ENCODE measurements at places on chromosomes 3 and 15.

GRCh38 chr3:181541414-181541813 is 170.3 kb upstream of the SOX2 start:
- no peak for DNase-seq

DNA sequence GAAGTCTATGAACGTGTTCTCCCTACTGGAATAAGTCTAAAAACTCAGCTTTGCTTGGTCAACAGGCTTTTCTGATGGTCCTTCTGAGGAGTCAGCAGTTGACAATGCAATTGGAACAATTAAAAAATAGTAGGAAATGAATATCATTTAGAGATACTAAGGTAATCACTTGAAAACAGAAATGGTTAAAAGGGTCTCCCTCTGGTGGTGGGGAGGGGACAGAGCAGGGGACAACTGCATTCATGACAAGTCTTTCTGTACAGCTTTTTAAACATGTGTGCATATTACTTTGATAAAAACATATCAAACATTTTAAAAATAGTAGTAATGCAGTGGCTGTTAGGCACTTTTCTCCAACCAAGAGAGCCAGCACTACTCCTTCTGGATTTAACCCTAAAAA is 119.9 kb upstream of the FHIT start:
- no peak for DNase-seq

- no peak for DNase-seq
Measured at GRCh38 chr3:41031401-41031800, 167.9 kb upstream of the CTNNB1 start.

- DNase-seq, result no peak
Measured at GRCh38 chr15:96403071-96403470, 72.6 kb downstream of the NR2F2 start.

DNA sequence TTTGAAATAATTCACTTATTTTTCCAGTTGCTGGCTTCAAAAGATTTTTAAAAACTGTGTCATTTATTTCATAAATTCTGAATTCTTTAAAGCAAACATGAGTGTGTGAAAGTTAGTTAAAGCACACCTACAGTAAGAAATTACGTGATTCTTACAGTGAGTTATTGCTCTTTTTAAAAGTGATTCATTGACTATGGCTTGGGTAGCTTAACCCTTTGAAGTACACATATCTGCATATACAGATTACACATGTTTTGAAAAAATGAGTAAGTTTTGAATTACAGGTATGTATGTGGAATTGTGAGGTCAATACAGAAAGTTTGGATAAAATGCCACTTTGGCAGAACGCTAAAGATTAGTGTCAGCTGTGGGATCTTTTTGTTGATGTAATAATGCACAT is 64.5 kb upstream of the MBNL1 start:
- no peak for DNase-seq

- DNase-seq, result no peak
Measured at GRCh38 chr3:32934150-32934742, 17.2 kb upstream of the CCR4 start.

GRCh38 chr3:37504583-37505357 is 330.4 kb upstream of the LRRFIP2 start:
- no peak for DNase-seq

GRCh38 chr3:31432897-31433678 is 99.6 kb upstream of the STT3B start:
- no peak for DNase-seq

GRCh38 chr3:105429034-105429762 is 62.5 kb downstream of the ALCAM start:
- DNase-seq, result no peak

DNA sequence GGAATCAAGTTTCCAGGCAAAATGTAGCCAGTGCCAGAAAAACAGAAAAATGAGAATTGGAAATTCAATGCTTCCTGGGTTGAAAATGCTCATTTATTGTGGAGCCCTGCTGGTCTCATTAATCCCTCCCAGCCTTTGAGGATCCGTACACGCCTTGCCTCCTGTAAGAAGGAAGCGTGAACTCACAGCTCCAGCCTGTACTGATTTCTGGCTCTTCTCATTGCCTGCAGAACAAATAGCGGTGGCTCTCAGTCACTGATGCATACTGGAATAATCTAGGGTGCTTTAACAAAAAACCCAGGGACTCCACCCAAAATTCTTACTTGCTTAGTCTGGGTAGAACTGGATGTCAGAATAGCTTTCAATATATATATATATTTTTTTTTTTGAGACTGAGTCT is 29.3 kb upstream of the SLC24A5 start:
- DNase-seq, result no peak

- no peak for DNase-seq
Measured at GRCh38 chr3:65398953-65399352, 639.8 kb downstream of the MAGI1 start.

GRCh38 chr3:102189956-102190723 is 244.7 kb upstream of the ZPLD1 start:
- no peak for DNase-seq

GRCh38 chr3:187066228-187066995 is 72.9 kb downstream of the RPL39L start:
- peak; percentile 25 for DNase-seq

DNA sequence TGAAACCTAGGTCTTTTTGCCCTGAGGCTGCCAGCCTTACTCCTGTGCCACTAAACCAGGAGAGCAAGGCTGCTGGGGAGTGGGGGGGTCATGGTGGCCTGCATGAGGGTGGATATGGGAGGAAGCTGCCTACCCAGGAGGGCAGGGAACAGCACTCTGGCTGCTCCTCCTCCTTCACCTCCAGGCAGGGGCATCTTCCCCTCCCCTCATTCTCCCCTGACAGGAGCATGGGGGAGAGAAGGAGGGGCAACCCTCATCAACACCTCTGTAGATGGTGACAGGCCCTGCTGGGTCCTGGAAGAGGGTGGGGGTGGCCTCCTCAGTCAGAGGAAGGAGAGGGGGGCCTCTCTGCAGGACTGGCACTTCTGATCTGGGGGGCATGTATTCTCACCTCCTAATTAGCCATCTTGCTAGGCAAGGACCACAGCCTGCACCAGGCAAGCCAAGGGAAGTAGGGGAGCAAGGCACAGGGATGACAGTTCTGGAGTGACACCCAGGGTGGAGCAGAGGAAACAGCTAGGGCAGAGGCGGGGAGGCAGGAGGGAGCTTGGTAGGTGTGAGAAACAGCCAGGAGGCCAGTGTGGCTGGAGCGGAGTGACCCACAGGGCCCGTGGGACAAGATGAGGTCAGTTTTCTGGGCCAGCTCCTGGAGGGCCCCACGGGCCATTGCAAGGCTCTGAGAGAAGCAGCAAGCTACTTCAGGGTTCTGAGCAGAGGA is 4.9 kb downstream of the CCDC33 start:
- DNase-seq, result no peak

DNA sequence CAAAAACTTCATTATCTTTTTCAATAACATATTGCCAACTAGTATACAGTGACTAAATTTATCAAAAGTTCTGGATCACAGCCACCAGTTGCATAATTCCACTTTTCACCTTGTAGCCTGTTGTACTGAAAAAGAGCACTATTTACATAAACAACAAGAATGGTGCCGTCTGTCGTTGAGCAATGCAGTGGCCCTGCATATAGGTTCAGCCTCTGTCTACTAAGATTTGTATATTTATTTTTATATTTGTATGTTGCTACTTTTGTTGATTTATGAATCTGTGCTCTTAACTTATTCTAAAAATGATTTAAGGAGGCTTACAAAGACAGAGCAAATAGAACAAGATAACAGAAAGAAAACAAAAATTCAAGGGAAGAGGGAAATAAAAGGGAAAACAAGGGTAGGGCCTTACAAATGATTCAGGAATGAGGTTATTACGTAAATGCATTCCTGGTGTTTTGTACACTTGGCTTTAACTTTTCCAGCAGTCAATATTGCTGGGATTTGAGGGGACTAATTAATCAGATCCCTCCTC is 257.6 kb upstream of the STT3B start:
- no peak for DNase-seq

DNA sequence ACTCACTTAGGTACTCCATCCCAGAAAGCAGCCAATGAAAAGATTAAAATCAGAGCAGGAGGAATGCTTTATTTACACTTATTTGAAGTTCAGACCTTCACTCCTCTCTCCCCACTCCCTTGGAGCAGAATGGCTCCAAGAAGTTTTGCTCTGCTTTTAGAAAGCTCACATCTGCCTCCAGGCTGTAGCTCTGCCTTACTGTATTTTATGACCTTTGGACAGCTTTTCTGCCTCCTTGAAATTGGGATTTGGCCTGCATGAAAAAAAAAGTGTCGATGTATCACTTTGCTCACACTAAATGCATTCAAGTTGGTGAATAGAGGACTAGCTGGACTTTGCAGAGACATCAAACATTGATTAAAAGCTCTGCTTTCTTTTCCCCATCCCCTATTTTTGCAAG is 95.3 kb downstream of the SLC9A9 start:
- no peak for DNase-seq

DNA sequence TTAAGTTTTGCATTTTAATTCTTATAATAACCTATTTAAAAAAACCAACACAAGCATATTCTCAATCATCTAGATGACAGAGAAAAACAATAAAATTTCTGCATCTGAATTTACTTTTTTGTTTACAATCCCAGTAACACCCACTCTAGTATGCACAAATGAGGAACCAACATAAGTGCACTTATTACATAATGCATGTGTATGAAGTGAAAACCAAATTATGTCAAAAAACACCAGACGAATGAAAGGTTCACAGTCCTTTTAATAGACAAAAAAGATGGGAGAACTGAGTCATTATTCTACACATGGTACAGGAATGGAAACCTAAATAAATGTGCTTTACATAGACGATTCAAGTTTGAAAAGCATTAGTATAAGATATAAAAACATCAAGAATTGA is 91.7 kb downstream of the NR1I2 start:
- no peak for DNase-seq

GRCh38 chr3:39144095-39144747 is 9.2 kb downstream of the CSRNP1 start:
- DNase-seq, result no peak

DNA sequence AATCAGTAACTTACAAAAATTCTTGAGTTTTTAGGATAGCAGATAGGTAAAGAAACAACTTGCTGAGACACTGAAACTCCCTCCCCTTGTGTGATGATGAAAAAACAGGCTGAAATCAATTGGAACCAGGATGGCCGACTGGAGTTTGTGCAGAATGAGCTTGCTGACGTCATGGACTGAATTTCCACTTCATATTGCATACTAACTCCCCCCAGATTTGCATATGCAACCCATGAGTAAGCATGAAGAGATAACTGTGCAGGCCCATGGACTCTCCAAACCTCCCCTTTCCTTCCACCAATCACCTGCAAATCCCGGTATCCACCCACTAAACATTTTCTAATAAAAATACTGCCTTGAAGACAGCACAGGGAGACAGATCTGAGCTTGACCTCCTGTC is 82.0 kb upstream of the SCN5A start:
- no peak for DNase-seq

GRCh38 chr3:131169331-131169730 is 142.7 kb downstream of the NEK11 start:
- DNase-seq, result no peak

DNA sequence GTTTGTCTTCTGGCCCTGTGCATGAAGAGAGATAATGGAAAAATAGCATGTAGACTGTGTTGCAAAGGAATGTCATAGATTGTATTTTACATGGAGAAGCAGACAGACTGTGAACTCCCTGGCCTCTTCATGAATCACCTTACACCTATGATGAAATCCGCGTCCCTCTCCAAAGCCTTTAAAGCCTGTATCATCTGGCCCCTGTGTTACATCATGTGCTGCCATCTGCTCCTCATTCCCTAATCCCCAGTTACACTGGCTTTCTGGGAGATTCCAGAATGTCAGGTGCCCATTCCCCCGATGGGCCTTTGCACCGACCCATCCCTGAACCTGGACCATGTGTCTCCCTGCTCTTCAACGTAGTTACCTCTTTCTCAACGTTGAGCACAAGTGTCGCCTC is 190.8 kb downstream of the ADAMTSL3 start:
- no peak for DNase-seq
